NCI-H82 (cell line): ENCODE measurements at places on chromosomes 11 and 22.
A peak's percentile ranks its signal among the peaks of the same experiment; 100 is the strongest.

GRCh38 chr22:21669026-21669425 lies 3.2 kb downstream of the PPIL2 start:
- DNase-seq: no peak

- DNase-seq: no peak
Observed at GRCh38 chr11:125351868-125352250, 144.2 kb downstream of the FEZ1 start.

- DNase-seq: no peak
Observed at GRCh38 chr11:112728288-112728687, 232.9 kb upstream of the NCAM1 start.

- no peak for DNase-seq
Observed at GRCh38 chr11:35905646-35906276, 38.1 kb upstream of the LDLRAD3 start.

DNA sequence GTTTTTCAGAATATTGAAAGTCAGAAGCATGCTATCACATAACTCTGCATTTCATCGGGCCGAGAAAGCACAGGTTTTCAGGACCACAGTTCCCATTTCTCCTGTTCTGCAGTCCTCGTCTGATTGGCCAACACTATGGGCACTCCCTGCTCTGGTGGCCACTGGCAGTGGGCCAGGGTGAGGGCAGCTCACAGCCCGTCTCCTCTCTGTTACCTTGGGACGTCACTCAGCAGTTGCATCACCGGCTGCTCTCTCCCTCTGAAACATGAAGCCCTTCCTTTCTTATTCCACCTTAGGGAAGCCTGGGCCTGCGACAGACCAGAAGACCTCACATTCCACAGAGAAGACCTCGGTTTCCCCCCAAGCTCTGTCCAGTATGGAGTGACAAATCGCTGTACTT lies 11.4 kb upstream of the MICAL3 start:
- DNase-seq: no peak

DNA sequence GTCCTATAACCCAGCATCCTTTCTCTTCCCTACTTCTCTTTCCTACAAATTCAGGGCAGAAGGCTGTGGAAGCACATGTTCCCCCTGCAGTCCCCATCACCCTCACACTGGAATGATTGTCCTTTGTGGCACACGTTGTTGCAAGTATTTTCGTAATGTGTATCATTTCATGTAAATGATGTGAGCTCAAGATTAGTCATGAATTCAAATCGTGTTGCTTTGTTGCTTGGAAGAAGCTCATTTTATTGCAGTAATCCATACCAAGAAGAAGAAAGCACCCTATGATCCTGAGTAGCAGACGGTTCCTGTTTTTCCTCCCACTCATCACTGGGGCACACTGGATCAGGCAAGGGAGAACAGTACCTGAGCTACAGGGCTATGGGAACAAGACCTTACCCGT lies 173.4 kb downstream of the NCAM1 start:
- DNase-seq: no peak

- DNase-seq: no peak
Observed at GRCh38 chr11:74004759-74005615, 3.9 kb downstream of the UCP3 start.

- DNase-seq: no peak
Observed at GRCh38 chr22:50479721-50480120, 1.6 kb upstream of the ADM2 start.

- peak; percentile 55 for DNase-seq
Observed at GRCh38 chr11:84812471-84812969, 814.6 kb downstream of the DLG2 start.

DNA sequence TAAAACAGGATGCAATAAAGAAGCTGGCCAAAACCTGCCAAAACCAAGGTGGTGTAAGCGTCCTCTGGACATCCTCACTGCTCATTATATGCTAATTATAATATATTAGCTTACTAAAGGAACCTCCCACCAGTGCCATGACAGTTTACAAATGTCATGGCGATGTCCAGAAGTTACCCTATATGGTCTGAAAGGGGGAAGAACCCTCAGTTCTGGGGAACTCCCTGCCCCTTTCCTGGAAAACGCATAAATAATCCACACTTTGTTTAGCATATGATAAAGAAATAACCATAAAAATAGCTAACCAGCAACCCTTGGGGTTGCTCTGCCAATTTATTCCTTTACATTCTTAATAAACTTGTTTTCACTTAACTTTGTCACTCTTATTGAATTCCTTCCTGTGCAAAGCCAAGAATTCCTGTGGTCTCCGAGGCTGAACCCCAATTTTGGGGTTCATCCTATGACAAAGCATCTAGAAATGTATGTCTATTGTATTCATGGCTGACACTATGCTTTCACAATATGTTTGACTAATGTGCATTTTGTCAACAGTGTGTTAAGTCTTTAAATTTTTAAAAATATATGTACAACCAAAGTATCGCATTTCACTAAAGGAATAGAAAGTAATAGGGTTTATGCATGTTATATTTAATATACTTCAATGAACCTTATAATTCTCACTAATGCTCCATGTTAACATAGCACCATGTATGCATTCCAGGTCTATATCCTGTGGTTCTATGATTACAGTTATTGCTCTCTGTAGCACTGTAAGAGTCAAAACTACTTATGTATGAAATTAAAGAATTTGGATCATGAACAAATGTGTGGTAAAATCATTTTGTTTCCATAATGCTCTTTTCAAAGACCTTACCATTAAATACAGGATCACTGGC lies 25.1 kb downstream of the LGR4 start:
- no peak for DNase-seq

DNA sequence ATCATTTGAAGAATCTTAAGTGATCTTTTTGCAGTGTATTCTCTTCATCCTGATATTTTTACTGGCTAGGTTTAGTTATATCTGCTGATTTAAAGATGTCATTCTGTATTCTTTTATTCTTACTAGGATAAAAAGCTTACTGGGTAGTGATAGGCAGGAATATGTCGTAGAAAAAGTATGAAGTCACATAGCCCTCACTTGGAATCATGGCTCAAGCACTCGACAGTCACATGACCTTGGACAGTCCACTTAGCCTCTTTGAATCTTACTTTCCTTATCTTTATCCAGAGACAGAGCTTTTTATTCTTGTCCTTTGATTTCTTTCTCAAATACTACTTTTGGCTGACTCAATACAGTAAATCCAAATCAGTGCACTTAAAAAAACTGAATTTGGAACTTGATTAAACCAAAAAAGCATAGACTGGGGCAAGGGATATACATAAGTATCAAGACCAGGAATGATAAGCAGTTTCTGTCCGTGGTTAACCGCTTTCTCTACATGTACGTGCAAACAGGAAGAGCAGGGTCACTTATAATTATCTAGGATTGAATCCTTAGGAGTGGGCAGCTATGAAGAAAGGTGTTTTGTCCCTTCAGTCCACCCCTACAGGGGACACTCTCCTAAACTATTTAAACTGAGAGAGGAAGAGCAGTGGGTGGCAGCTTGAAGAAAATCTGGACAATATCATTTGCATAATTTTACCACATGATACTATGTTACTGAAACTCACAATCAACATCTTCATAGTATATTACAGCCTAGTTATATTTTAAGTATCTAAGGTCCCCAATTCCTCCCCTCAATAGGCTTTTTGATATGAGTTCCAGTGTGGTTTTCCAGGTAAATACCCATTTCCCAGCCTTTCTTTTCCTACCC lies 8.0 kb downstream of the MMP7 start:
- DNase-seq: no peak

DNA sequence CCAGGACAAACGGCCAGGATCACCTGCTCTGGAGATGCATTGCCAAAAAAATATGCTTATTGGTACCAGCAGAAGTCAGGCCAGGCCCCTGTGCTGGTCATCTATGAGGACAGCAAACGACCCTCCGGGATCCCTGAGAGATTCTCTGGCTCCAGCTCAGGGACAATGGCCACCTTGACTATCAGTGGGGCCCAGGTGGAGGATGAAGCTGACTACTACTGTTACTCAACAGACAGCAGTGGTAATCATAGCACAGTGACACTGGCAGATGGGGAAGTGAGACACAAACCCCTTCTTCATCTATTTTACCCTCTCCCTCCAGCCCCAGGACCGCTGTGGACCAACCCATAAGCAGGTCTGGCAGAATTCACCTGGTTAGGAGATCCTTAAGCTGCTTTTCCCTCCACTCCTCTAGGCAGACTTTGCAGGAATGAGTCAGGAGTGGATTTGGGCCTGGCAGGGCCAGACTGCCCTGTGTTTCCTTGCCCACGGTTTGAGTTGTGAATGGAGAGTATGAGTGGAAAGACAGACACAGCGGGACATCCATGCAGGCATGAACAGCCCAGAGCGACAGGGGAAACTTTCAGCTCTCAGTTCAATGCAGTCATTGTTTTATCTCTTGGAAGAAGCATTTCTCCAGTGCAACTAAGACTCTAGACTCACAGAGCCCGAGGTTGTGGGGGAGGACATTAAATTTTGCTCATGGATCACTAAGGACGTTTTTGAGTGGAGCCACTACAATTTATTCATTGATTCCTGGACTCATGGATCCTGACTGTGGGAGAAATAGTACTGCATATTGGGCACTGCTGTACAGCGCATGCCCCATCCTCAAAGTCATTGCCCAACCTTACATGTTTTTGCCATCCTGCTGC lies 75.3 kb upstream of the IGLL5 start:
- DNase-seq: no peak
